ENCODE measurements at places on chromosomes 2 and 18.

- DNase-seq: no peak
Measured at GRCh38 chr2:33042265-33042664, 95.5 kb downstream of the LTBP1 start.

GRCh38 chr2:127479219-127479825 is 47.0 kb downstream of the IWS1 start:
- DNase-seq: no peak

DNA sequence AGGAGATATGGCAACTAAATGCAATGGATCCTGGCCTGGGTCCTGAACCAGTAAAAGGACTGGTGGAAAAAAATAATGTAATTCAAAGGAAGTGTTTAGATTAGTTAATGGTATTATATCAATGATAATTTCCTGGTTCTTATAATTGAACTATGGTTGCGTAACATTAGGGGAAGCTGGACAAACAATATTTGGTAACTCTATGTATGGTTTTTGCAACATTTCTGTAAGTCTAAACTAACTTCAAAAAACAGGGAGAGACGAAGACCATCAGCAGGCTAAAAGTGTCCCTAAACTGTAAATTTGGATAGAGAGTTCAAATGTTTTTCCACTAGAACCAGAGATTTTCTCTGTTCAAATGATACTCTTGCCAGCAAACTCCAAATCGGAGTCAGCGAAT is 36.9 kb downstream of the KLF7 start:
- DNase-seq: no peak

DNA sequence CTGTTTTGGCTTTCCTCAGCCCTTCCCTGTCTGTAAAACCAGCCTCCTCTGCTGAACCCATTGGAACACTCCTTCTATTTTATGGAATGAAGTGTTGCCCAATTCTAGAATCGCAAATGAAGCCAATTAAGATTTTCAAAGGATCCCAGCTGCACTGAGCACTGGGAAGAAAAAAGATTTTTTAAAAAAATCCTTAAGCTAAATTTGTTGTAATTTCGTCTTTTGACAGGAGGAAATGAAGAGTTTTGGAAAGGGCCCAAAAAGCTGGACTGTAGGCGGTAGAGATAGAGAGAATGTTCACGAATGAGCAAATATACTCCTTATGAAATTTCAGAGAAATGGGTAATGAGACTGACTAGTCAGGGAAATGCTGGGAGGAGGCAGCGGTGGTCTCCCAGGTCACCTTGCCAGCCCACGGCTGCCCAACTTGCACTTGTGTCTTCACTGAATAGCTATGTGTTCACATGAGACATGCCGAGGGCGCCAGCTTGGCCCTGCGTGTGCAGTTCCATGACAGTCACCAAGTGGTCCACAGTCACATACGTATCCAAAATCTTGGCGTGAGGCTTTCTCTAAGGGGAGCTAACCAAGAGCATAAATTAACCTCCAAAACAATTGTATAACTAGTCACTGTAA is 69.9 kb downstream of the SGPP2 start:
- no peak for DNase-seq

- no peak for DNase-seq
Measured at GRCh38 chr2:232588680-232589585, 38.4 kb downstream of the EIF4E2 start.

DNA sequence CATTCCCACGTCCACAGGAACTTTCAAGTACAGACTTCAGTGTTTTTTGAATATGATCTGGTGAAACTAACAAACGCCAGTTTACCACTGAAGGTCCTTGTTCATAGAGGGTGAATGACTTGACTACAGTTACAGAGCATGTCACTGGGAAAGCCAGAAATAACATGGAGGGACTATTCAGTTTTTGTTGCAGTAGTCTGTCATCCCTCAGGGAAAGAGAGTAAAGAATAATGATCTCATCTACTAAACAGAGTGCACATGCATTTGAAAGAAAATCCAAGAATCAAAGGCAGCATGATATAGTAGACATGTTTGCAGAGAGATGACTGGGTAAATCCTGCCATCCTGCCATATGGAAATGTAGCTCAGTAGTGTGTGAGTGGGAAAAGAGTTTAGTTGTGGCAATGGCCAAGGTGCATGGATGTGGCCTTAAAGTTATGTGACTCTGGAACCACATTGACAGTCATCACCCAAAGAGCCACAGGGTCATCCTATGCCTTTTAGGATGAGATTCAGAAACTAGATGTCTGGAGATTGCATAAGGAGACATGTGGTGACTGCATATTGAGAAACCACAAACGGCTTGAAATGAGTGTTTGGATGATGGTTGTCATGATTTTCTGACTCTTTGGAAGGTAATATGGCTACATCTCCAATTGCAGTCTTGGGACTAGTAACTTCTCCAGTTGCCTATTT is 125.3 kb upstream of the ZEB2 start:
- no peak for DNase-seq

- no peak for DNase-seq
Measured at GRCh38 chr2:46372475-46372874, 75.3 kb downstream of the EPAS1 start.

Measured in Peyer's patch (tissue), 4 donors.